ENCODE measurements at places on chromosomes 6 and 20.

DNA sequence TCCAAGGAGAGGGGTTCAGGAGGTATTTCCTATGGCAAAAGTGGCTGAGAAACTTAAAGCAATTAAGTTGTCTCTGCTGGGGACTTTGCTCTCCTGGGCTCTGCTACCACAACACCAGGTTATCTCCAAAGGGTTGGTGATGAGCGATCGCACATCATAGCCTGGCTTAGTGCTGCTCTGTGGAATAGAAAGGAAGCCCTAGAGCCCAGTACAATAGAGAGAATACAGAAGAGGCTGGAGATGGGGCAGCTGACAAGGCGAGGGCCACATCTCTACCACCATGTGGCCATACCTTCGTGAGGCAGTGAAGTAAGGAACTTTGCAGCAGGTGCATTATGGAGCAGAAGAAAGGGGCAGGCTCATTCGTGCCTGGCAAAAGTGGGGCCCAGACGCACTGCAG is 8.6 kb upstream of the TMC2 start:
- no peak for ATAC-seq

DNA sequence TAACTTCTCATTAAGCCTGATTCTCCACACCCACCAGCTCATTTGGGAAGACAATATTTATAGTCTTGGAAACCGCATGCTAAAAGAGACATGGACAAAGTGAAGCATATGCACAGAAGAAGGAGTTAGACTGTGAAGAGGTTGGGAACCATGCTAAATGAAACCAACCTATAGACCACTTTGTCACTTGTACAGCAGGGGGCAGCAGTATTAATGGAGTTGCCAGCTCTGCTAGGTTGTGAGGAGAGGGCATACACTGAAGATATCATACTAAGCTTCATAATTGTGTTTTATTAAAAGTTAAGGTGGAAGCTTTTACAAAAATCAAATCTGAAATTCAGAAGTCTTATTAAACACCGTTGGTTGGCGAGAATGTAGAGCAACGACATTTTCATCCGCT is 38.3 kb upstream of the HMGCLL1 start:
- ATAC-seq = no peak

GRCh38 chr20:57694481-57694880 is 15.3 kb downstream of the PMEPA1 start:
- ATAC-seq = no peak

GRCh38 chr6:1665214-1665613 is 55.5 kb downstream of the FOXC1 start:
- ATAC-seq = no peak

- ATAC-seq = no peak
These were observed 151.2 kb downstream of the EDN3 start for GRCh38 chr20:59451641-59452040.

DNA sequence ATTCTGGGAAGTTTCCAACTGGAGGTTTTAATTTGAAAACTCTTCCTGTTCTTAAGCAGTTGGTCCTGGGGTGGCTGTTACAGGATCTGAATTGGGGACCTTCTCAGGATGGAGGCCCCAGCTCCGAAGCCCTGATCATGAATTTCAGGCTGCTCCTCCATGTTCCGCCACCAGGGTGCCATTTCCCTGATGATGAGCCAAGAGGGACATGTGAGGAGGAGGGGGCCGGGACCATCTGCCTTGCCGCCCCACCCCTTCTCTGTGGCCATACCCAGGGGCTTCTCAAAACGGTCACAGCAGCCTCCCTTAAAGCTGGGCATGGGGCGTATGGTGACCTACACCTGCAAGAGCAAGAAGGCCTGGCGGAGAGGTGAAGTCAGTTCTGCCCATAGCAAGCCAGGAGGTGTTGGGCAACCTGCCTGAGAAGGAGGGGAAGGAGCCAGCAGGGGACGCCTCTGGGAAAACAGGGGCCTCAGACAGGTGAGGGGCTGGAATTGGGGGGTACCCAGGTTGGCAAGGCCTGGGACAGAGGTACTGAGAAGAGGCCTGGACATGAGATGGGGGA is 3.6 kb upstream of the BAK1 start:
- no peak for ATAC-seq

- ATAC-seq = no peak
These were observed 107.5 kb downstream of the PRKN start for GRCh38 chr6:162620073-162620472.

GRCh38 chr6:154318721-154319120 is 37.9 kb downstream of the IPCEF1 start:
- ATAC-seq = no peak

GRCh38 chr20:1945134-1945618 is 48.7 kb downstream of the PDYN start:
- ATAC-seq = no peak

DNA sequence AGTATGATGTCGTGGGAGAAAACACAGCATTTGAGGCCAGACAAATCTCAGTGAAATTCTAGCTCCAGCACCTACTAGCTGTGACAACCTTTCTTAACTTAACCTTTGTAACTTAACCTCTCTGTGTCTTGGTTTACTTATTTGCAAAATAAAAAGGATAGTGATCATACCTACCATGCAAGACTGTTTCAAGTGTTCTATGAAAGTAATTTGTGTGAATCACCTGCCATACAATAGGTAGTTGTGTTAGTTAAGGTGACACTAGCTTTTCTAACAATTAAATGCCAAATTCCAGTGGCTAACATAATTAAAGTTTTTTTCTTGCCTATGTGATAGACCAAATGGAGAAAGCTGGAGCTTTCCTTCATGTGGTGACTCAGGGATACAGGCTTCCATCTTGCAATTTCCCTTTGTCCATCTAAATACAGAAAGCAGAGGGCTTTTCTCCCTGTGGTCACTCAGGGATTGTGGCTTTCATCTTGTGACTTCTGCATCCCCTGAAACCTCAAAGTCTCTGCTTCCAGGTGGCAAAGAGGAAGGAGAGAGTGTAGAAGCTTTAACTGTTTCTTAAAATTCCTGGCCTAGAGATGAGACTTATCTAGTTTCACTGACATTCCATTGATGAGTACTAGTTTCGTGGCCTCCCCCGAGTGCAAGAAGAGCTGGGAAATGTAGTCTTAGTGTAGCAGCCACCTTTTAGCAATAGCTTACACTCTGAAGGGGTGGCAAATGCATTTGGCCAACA is 311.4 kb downstream of the CLIC5 start:
- no peak for ATAC-seq

DNA sequence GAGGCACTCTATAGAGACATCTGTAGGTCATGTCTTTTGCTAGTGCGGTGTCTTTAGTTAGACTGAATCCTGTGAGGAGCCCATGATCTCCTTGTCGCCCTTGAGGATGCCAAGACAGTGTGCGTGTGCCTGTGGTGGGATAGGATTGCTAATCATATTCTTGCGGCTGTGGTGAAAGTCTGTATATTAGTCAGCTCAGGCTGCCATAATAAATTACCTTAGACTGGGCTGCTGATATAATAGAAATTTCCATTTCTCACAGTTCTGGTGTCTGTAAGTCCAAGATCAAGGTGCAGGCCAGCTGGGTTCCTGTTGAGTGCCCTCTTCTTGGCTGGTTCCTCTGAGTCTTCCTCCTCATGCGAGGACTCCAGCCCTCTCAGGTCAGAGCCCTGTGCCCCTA is 141.2 kb downstream of the JARID2 start:
- peak; percentile 76 for ATAC-seq

GRCh38 chr6:44667668-44668390 is 280.3 kb downstream of the CDC5L start:
- no peak for ATAC-seq

- ATAC-seq = peak; percentile 48
These were observed 4.1 kb upstream of the ZNF512B start for GRCh38 chr20:63973636-63974401.

DNA sequence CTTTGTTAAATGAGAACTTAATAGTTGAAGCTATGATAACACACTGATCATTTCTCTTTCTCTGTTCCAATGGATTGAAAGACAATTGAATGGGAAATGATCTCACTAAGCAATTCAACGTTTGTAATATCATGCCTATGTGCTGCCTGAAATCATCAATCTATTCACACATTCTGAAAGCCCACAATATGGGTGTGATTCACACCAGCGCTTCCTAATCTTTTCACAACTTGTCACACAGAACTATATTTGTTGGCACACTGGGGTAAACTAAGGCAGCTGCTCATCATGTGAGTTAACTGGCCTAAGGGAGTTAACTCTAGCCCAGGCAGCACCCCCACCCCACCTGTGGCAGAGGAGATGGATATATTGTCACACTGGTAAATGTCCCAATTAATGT is 37.1 kb upstream of the UTRN start:
- peak; percentile 72 for ATAC-seq

- peak; percentile 99 for ATAC-seq
These were observed 6.8 kb upstream of the MRPS10 start for GRCh38 chr6:42224222-42225028.

All from activated CD4-positive, CD25-positive, alpha-beta regulatory T cell treated with anti-CD3 and anti-CD28 coated beads, Interleukin-2, amount 50 U/mL, for 24 hours (primary cell).